ENCODE measurements at places on chromosomes 1 and 21.

DNA sequence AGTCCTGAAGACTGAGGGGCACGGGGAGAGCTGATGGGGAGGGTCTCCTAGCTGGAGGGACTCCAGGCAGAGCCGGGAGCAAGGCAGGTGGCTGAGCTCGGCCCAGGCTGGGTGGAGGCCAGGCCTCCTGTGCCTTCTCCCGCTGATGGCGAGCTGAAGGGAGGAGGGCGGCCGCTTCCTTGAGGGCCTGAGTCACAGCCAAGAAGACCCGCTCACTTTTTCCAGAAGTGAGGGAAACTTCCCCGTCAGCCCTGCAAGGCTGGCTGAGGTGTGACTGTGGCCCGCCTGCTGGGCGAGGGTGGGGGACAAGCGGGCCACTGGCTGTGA, 1.7 kb upstream of the VWA1 start:
- no peak for DNase-seq

DNA sequence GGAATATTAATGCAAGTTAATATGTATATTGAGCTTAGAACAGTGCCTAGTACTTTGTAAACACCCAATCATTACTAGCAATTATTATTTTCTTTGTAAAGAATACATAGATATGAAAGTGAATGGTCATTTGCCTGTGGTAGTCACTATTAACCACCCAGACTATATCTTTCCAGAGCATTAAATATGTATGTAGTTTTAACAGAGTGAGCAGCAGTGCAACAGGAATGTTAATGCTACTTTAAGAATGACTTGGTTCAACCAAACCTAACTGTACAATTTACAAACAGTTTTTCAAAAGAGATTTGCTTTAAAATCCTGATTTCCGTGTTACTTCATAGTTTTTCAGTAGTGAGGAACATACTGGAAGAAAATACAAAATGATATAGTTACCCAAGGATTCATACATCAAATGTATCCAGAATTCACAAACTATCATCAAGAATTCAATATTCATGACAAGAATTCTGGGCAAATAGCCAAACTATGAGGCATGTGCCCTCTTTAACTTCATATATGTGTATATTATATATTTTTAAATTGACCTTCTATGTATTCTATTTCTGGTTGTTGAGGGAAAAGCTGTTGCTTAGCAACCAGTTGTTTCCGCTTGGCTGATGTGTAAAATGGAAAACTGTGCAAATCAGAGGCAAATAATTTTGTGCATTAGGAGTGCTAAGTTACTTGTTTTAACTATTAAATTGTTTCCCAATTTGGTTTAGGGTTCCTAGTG, 34.9 kb upstream of the IVNS1ABP start:
- DNase-seq, result no peak

DNA sequence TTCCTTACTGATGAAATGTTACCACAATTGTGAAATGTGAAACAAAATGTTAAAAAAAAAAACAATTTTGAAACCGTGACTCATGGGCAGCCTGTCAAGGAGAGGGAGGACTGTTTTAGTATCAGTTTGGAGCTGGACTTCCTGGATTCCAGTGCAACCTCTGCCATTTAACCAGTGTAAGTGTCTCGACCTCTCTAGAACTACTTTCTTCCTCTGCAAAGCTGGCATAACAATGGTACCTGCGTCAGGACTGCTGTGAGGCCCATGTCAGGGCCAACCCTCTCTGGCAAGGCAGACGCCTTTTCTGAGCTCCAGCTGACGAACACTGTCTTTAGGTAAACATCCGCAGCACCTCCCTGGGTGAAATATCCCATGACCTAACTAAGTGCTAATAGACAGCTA, 20.9 kb downstream of the URB1 start:
- DNase-seq, result no peak

- DNase-seq, result peak; percentile 97
Observed at GRCh38 chr1:54314696-54315095, 91.5 kb downstream of the SSBP3 start.

DNA sequence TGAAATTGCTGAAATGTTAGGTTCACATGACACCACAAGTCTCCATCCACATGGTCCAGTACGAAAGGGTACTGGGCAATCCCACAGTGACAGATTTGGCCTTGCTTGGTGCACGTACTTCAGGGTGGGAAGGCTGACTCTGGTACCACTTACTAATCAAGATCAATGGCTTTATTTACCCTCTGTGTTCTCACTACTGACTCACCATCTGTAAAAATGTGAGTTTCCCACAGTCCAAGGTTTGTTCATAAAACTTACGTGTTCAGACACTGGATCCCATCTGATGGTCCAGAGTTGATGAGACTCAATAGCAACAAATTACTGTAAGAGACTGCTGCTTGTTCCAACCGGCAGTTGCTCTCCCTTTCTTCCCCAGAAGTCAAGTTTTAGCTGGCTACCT, 231.7 kb downstream of the LMX1A start:
- DNase-seq, result no peak

DNA sequence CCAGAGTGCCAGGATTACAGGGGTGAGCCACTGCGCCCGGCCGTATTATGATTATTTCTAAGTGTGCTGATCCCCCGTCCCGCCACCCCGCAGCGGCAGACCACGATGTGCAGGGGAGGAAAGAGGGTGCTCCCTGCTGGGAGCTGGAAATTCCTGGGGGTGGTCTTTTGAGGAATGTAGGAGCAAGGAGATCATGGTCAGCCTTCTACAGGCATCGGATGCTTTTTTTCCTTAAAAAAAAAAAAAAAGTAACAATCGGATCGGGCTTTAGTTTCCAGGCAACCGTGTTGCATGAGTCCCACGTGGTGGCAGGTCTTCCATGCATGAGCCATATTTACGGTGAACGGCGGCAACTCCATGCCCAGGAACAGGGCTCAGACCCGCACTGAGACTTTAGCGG, 74.2 kb upstream of the COX20 start:
- DNase-seq, result peak; percentile 9

- DNase-seq, result no peak
Observed at GRCh38 chr1:115558275-115558674, 83.5 kb upstream of the VANGL1 start.

- no peak for DNase-seq
Observed at GRCh38 chr1:184393962-184394361, 7.1 kb downstream of the C1orf21 start.

DNA sequence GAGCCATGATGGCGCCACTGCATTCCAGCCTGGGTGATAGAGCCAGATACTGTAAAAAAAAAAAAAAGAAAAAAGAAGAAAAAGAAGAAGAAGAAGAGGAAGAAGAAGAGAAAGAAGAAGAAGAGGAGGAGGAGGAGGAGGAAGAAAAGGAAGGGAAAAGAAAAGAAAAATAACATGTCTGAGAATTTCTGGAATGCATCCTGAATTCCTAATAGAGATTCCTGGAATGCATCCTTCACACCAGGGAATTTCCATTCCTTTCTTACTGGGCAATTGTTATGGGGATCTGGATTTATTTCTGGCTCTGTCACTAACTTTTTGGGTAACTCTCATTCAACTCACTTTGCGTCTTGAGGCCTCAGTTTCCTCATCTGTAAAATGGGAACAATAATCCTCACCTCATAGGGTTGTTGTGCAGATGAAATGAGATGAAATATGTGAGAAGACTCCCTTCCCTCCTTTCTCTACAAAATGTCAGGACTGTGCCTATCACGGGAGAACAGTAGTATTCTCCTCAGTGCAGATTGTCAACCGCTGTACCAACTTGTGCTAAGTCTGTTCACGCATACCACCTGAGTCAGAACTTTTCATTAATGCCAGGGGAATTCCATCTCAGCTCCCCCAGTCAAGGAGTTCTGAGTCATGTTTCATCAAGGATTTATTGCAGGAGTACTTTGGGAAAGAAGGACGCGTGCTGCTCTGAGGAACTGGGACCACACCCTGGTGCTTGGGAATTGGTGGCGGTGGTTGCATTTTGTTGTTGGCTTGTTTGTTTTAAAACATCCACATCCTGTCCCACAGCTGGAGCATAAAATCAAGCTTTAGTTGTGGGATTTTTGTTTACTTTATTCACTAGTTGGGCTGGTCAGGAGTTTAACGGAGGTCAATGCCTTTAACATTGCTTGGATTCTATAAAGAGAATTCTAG, 42.4 kb upstream of the ROR1 start:
- DNase-seq, result no peak

DNA sequence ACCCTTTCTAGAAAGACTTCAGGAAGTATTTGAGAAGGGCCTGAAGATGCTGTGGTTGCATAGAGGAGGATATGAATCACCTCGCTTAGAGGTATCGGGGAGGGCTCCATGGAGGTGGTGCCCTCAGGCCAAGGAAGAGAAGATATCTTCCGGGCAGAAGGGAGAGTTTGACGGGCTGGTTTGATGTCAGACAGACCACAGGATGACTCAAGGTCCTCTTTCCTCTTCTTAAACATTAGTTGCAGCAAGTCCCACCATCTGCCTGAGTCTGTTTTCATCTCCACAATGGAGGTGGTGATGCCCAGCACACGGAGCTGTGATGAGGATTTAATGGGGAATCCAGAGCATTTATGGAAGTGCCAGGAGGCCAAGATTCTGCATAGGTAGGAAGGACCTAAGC, 25.1 kb upstream of the RUNX3 start:
- DNase-seq, result no peak

DNA sequence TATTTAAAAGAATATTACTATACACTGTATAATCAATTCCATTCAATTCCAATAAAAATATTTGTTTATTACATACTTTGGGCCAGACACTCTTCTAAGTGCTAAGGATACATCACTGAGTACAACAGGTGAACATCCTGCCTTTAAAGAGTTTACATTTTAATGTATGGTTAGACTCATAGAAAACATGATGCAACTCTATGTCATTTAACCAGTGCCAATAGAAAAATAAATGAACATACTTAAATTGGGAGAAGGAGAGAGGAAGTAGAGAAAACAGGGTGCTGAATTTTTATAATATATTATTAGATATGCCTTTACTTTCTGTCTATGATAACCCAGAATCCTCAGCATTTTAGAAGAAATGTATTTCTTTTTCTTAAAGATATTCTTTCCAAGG, 119.2 kb downstream of the TSEN15 start:
- no peak for DNase-seq

GRCh38 chr1:154459080-154459479, 42.9 kb upstream of the TDRD10 start:
- no peak for DNase-seq

- DNase-seq, result peak; percentile 32
Observed at GRCh38 chr1:45009956-45010854, 919 bp downstream of the HECTD3 start.

- no peak for DNase-seq
Observed at GRCh38 chr1:91564888-91565701, 64.4 kb downstream of the CDC7 start.

- peak; percentile 90 for DNase-seq
Observed at GRCh38 chr1:46133181-46133658, 791 bp upstream of the PIK3R3 start.

DNA sequence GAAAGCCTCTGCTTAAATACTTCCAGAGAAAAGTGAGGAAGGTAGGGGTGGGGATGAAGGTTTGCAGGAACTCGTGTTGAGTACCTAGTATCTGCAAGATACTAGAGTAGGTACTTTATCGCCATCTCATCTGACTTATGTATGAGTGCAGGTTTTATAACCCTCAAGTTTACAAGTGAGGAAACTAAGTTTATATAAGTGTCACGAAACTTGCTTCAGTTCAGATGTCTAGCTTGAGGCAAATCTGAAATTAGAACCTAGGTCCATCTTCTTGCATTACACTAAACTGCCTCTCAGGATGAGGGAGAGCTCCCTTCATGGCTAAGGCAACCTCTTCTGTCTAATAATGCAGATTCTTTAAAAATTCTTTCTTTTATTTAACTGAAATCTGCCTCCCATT, 43.5 kb downstream of the NFIA start:
- DNase-seq, result no peak

DNA sequence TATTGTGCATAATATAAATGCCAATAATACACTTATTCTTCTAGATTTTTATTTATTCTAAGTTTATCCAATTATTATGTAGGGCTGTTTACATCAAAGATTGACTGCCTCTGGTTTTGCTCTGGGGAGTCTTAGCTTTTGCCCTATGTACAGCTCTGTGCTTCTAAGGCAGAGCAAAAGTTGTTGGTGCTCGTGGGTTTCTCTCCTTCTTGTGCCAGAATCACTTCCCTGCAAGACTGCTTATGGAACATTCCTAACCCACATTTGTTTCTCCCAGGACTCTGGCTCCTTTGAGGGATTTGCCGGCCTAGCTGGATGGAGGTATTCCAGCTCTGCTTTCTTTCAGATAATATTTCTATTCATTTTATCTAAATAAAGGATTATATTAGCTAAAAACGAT, 849.1 kb downstream of the USP25 start:
- DNase-seq, result no peak

GRCh38 chr1:158181577-158181922, 855 bp downstream of the CD1D start:
- no peak for DNase-seq

- DNase-seq, result no peak
Observed at GRCh38 chr1:190484045-190484444, 6.4 kb upstream of the BRINP3 start.

DNA sequence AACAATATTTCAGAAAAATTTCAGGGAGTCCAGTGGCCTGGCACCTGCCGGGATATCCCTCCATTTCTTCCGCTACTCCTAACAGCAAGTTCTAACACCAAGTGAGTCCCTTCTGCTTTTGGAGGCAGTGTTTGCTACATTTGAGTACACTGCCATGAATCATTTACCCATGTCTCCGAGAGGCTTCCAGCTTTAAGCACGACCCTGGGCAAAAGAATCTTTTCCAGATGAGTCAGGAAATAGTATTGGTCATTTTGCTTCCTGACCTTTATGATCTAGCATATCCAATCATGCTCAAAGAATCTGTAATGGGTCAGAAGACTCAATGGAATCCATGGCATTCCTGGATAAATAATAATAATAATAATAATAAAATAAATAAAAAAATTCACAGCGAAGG, 60.7 kb upstream of the FMN2 start:
- DNase-seq, result no peak

DNA sequence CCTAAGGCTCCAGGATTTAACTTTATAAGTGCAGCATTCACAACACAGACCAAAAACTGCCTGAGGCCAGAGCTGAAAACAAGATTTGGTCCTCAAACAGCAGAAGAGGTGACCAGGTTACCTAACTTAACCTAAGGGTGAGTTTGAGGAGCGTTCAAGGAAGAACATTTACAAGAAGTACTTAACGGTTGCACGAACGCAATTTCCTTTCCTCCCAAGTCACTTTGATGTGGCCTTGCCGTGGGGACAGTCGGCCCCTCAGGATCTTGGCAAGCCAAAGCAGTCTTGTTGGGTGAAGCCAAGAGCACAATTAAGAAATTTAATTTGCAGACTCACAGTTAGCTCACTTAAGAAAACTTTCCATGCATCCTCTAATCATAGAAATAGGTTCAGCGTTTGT, 202.6 kb upstream of the COA6 start:
- no peak for DNase-seq

- no peak for DNase-seq
Observed at GRCh38 chr1:245608271-245608670, 453.5 kb downstream of the KIF26B start.

GRCh38 chr1:211738691-211739301, 63.4 kb upstream of the NEK2 start:
- DNase-seq, result no peak

- no peak for DNase-seq
Observed at GRCh38 chr1:164058198-164058597, 500.8 kb upstream of the PBX1 start.

Measured in NCI-H524 (cell line).